ENCODE measurements at places on chromosomes 7 and 10.
A peak's percentile ranks its signal among the peaks of the same experiment; 100 is the strongest.

- DNase-seq: no peak
These were observed 178.9 kb downstream of the ADK start for GRCh38 chr10:74329873-74330272.

GRCh38 chr7:15648461-15648961 is 38.0 kb downstream of the MEOX2 start:
- no peak for DNase-seq

GRCh38 chr10:99791831-99792230 is 9.4 kb downstream of the ABCC2 start:
- no peak for DNase-seq

DNA sequence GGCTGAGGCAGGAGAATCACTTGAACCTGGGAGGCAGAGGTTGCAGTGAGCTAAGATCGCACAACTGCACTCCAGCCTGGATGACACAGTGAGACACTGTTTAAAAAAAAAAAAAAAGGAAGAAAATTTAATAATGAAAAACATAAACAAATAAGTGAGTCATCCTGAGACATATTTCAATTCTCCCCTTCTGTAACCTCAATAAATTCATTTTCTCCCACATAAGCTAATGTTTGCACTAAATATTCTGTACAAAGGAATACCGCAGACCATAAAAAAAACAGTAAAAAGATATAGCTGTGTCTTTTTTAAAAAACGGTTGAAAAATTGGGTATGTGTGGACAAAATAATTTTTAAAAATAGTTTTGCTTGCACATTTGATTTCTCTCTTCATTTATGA is 654.0 kb downstream of the KCNMA1 start:
- no peak for DNase-seq

GRCh38 chr7:66464059-66464458 is 164.6 kb upstream of the KCTD7 start:
- DNase-seq: no peak

DNA sequence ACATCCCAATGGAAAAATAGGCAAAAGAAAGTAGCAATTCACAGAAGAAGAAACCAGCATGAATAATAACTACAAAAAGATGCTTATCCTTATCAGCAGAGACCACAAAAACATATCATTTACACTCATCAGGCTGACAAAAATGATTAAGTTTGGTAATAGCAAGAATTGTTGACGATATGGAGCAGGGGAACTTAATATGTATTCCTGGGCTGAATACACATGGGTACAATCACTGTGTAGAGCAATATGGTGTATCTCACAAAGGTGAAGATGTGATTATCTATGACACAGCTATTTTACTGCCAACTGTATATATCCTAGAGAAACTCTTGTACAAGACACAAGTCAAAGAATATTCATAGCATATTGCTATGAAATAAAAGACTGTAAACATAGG is 141.8 kb upstream of the NOBOX start:
- DNase-seq: peak; percentile 20

GRCh38 chr10:127527891-127528290 is 21.2 kb upstream of the NPS start:
- DNase-seq: no peak

DNA sequence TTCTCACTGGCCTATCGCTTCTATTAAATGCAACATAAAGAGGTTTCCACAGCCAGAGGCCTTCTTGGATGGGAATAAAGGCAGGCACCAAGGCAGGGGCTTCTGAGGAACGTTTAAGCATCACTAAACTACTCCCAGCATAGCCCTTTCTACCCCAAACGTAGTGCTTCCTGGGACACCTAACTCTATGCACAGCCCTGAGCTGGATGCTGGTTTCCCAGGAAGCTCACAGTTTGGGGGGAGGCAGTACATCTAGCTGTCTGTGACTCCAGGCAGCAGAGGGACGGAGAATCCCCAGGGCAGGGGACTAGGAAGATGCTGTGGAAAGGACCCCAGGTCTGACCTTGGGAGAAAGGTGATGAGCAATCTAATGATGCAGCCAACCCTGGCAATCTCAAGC is 192.8 kb upstream of the ZMIZ1 start:
- no peak for DNase-seq
